Brain (organoid and tissue), 16 donors: ENCODE measurements at places on chromosomes 16 and 17.

- DNase-seq: no peak
These were observed 77.8 kb downstream of the RTN4RL1 start for GRCh38 chr17:1947229-1947742.

DNA sequence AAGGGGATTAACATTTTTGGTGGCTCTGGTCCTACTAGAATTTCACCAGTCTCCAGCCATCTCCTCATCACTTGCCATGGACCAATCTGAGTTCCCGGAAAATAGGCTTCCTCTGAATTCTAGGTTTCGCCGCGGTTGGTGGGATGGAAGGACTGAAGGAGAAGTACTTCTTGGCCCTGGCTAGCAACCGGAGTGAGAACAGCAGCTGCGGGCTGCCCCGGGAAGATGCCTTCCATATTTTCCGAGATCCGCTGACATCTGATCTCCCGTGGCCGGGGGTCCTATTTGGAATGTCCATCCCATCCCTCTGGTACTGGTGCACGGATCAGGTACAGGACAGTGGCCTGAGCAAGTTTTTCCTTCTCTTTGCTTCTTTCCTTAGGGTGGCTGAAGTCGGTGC lies 45.0 kb downstream of the SLC5A11 start:
- no peak for DNase-seq

DNA sequence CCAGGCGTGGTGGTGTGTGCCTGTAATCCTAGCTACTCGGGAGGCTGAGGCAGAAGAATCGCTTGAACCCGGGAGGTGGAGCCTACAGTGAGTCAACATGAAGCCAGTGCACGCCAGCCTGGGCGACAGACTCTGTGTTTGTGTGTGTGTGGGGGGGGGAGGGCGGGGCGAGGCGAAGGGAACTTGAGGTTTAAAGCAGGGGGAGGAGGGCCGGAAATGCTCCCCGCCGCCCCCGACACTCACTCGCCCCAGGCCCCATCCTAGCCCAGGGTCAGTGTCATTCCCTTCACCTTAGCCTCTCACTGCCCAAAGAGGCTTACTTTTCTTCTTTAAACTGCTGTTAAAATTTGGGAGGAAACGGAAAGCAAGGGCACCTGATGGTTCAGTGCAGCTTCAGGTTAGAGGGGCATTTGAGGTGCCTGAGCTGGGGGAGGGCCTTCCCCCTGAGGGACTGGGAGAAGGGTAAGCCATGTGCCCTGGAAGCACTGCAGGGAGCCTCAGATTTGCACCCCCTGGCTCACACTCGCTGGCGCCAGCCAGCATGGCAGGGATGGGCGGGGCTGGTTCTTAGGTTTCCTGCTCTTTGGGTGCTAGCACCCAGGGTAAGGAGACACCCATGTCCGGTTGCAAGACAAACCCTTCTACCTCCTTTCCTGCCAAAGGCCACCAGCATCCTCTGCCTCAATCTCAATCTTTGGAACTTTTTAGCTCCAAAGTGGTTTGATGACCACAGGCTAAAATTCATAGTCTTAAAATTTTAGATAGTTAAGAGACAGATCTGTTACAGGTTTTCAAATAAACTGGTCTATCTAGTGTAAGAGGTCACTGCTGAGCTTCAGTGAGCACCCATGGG lies 2.2 kb upstream of the LIMD2 start:
- no peak for DNase-seq

GRCh38 chr17:40548982-40549685 lies 16.1 kb downstream of the CCR7 start:
- no peak for DNase-seq

DNA sequence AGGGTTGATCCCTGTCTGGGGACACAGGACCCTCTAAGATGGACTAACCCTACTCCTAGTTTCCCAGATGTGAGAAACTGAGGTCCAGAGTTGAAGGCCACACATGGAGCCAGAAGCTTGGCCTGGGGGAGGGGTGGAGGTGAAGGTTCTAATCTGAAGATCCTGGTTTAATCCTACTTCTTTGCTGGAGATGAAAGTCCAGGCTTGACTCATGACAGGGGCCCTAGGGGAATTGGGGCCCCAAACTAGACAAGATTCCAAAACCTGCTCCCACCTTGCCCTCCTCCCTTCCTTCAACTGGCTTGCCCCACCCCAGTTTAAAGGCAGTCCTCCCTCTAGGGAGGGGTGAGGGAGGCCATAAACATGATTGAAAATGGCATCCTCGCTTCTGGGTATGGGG lies 21.6 kb downstream of the IGF2BP1 start:
- no peak for DNase-seq

GRCh38 chr16:89548344-89549006 lies 12.0 kb upstream of the RPL13 start:
- DNase-seq: no peak

GRCh38 chr16:28182183-28182582 lies 29.6 kb downstream of the XPO6 start:
- no peak for DNase-seq

- DNase-seq: no peak
These were observed 7.6 kb downstream of the SGSH start for GRCh38 chr17:80212511-80212910.

GRCh38 chr16:67173808-67174705 lies 3.7 kb downstream of the NOL3 start:
- peak; percentile 84 for DNase-seq

DNA sequence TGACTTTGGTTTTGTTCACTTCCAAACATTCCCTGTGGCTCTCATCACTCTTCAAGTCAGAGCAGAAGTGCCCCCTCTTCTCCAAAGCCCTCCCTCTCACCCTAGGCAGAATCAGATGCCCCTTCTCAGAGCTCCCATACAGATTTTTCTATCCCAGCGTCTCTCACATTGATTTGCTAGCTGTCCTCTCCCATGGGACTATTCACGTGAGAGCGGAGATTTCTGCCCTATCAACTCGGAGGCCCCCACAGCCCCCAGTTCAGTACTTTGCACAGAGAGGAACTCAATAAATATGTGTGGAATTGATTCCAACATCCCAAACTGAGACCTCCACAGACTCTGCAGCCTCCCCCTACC lies 182.6 kb downstream of the C16orf78 start:
- no peak for DNase-seq

DNA sequence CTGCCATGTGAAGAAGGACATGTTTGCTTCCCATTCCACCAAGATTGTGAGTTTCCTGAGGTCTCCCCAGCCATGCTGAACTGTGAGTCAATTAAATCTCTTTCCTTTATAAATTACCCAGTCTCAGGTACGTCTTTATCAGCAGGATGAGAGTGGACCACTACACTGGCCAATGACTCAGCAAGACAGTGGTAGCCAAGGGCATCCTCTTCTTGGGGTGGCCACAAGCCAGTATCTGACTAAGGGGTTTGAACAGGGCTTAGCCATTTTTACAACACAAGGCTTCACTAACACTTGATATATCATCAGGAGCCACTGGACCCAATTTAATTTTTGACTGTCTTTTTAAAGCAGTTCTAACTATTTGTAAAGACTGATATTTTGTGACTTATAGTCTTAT lies 21.1 kb upstream of the KRT24 start:
- no peak for DNase-seq

DNA sequence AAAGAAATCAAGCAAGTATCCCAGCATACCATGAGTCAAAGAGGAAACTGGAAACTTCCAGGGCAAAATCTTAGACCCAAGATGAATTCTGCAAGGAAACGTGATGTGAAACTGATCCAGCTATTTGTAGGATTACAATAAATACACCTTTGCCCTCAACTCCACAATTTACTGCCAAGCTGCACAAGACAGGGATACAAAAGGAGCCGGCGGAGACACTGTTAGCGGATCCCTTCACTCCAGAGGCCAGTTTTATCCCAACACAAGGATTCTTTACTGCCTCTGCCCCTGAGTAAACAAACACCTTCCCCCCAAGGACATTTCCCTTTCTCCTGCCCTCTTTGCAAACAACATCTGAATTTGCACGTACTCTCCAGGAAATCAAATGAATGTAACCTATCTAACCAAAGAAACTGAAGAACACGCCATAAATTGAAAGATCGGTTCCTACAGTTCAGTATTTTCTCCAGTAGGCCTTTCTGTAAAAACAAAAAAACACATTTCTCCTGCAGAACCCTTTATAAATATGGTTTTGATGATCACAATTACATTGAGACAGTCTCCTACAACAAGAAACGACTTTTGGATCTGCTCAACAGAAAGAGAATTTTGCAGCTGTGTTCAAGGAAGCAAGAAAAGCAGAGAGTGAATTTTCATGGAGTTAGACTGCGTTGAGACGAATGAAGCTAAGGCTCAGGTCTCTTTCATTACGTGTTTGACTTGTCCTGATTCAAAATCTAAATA lies 1.4 kb upstream of the CBX2 start:
- DNase-seq: no peak

GRCh38 chr17:61416540-61417363 lies 17.1 kb downstream of the TBX2 start:
- peak; percentile 90 for DNase-seq

DNA sequence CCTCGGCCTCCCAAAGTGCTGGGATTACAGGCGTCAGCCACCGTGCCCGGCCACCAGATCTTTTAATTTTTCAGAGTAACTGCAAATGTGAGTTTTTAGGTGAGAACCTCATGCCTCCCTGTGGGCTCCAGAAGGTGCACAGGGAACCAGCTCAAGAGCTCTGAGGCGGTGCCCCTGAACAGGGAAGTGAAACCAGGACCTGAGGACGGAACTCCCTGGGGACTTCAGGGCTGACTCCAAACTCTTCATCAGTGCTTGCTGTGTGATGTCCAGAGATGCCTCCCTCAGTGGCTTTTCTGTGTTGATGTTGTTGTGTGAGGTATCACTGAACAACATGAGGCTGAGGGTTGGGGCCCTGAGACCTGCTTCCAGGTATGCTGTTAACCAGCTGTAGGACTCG lies 23.8 kb downstream of the SLC12A3 start:
- DNase-seq: no peak
